ENCODE measurements at places on chromosomes 16 and 17.

GRCh38 chr16:149024-149660 lies 3.3 kb upstream of the HBZ start:
- no peak for DNase-seq

GRCh38 chr16:27611340-27611739 lies 61.4 kb downstream of the KATNIP start:
- no peak for DNase-seq

DNA sequence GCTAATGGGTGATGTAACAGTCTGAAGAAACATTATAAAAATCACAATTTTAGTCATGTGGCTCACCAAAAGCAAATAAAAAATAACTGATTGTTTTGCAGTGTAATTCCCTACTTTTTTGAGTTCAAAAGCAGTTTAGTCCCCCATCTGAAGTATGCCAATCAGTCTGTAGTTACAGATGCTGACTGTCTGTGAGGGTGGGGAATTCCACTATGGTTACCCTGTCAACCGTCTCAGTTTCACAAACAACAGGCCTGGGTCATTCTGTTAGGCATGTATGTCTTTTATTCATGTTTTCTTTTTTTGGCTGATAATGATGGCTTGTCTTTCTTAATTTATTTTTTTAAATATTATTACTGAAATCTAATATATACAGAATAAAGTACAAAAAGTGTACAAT lies 69.3 kb downstream of the STXBP4 start:
- no peak for DNase-seq

DNA sequence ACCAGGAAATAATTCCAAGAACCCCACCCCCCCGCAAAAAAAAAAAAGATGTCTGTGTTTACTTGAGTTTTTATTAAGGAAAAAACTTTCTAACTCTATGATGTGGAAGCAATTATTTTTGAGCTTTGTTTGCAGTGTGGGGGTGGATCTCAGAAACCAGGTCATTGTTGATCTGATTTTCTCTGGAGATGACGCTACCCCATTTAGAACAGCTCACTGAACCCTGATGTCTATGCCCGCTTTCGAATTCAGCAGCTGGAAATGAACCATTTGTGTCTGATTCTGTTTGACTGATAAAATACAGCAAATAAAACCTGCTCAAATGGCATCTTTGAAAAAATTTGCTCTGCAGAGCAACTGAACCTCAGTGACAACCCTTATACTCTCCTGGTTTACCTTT lies 368.6 kb downstream of the GRIN2A start:
- DNase-seq = no peak

- DNase-seq = no peak
Measured at GRCh38 chr16:6382924-6383459, 949.7 kb upstream of the RBFOX1 start.

DNA sequence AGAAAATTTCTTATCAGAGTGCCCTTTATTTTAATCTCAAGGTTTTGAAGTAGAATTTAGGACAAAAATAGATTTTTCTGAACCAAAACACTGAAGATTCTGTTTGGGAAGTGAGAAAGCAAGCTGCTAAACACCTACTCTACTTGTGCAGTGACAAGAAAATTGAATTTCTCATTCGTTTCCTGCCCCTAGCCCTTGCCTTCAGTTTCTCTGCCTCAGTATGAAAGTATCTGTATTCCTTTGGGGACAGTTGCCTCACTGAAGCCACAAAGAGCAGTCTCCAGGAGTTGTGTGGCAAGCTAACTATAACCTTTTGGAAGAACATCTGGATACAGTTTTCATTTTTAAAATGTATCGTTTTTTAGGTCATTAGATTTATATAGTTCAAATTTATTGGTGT lies 19.7 kb downstream of the MOSMO start:
- no peak for DNase-seq

DNA sequence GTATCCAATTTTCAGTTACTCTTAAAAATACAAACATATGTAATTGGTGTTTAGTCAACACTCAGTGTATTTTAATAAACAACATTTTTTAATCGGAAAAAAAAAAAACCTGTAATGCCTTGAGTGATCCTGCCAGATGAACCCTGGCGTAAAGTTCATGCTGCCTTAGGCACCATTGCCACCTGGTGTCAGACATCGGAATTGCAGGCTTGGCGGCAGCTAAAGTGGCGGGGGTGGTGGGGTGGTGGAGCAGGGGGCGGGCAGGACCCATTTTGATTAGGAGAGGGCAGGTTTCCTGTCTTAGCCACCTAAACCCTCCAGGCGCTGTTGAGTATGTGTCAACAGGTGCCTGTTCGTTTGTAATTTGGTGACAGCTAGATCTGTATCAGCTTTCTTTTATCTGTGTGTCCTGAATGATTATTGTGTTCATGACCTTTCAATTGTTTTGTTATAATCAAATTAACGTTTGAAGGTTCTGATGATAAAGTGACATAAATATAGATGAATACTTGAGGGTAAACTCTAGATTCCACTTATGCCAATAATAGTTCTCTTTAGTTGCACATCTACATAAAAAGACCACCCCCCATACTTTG lies 588.7 kb downstream of the CDH13 start:
- DNase-seq = peak; percentile 21

DNA sequence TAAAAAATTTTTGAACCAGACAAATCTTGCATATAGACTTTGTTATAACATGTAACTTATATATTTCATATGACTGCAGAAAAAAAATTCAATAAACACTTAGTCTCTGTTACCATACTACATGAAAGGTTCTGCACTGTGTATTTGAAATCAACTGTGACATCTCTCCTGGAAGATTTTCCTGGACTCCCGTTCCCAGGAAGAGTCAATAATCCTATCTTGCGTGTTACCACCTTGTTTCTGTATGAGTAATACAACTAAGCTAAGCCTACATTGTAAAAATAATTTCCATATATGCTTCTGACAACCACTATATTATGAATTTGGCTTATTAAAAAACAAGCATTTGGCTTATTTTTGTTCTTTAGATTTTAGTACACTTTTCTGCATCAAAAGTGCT lies 665.6 kb upstream of the SOX9 start:
- DNase-seq = no peak

DNA sequence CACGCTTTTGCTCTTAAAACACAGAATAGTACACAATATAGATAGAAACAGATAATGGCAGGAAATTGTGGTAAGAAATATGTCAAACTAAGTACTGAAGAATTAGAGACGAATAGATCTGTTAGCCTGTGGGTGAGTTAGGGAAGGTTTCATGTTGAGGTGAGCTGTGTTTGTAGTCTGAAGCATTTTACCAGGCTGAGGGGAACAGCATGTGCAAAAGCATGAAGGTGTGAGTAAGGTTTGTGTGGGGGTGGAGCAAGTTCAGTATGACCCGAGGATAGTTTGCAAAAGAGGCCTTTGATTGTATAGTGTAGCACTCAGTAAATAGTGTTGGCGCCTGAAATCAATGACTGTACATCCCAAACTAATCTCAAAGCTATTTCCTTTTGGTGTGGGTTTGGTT lies 13.8 kb downstream of the IGSF6 start:
- DNase-seq = peak; percentile 59

DNA sequence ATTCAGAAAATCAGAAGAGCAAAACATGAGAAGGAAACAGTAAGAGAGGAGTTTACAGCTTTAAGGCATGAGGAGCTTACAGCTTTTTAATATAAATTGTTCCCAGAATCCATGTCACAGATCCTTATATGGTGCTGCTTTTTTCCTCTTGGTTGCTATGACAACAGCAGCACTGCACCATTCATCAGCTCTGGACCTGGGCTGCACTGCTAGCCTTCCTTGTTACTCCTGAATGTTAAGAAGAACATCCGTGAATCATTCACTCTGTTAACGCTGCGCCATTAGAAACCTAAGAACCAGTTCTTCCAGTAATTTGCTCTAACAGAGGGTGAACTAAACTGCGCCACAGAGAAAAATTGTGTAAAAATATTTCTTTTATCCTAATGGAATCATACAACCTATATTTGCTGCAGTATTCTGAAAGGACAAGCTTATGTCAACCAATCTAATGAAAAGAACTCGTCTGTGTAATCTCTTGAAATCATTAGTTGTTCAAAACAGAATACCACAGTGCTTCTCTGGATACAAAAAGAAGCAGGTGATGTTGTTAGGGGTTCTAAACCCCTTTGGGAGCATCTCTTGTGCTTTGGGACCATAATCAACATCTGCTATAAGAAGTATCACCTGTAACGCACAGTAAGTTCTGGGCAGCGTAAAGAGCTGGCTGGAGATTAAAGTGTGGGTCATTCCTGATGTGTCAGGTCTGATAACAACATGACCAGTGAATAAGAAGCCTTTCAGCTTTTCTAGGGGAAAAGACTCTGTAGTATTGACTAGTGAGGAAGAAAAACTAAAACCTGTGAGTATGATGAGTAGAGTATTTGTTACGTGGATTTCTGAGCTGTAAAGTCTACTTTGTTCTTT lies 151.2 kb downstream of the TANC2 start:
- DNase-seq = peak; percentile 60

- peak; percentile 75 for DNase-seq
Measured at GRCh38 chr16:82954224-82954929, 327.6 kb downstream of the CDH13 start.

GRCh38 chr17:76912421-76913164 lies 44.4 kb downstream of the MGAT5B start:
- DNase-seq = no peak

DNA sequence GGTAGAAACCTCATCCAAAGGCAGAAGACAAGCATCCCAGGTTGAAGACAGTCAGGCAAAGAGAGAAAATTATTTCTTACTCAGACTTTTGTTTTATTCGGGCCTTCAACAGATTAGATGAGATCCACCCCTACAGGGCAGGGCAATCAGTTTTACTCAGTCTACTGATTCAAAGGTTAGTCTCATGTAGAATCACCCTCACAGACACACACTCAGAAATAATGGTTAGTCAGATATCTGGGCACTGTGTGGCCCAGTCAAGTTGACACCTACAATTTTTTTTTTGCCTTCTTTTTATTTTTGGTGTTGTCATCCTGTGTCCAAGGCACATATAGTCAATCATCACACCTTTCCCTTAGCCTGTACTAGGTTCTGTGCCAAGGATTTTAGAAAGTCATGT lies 729.8 kb downstream of the WWOX start:
- no peak for DNase-seq

- DNase-seq = no peak
Measured at GRCh38 chr17:22310717-22311686, 618.7 kb downstream of the KCNJ18 start.

DNA sequence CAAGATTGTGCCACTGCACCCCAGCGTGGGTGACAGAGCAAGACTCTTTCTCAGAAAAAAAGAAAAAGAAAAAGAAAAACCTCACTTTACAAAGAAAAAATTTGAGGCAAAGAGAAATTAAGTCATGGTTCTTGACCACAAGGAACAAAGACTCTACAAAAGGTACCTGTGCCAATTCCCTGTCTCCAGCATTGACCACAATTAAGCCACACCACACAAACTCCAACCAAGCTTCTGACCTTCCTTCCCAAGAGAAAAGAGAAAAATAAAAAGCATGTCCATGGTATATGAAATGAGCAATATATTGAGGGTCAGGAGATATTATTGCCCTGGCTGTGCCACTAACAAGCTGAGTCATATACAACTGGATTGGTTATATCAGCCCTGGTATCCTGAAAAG lies 146.3 kb upstream of the NOG start:
- no peak for DNase-seq

GRCh38 chr16:85156440-85156839 lies 44.2 kb upstream of the CIBAR2 start:
- no peak for DNase-seq

DNA sequence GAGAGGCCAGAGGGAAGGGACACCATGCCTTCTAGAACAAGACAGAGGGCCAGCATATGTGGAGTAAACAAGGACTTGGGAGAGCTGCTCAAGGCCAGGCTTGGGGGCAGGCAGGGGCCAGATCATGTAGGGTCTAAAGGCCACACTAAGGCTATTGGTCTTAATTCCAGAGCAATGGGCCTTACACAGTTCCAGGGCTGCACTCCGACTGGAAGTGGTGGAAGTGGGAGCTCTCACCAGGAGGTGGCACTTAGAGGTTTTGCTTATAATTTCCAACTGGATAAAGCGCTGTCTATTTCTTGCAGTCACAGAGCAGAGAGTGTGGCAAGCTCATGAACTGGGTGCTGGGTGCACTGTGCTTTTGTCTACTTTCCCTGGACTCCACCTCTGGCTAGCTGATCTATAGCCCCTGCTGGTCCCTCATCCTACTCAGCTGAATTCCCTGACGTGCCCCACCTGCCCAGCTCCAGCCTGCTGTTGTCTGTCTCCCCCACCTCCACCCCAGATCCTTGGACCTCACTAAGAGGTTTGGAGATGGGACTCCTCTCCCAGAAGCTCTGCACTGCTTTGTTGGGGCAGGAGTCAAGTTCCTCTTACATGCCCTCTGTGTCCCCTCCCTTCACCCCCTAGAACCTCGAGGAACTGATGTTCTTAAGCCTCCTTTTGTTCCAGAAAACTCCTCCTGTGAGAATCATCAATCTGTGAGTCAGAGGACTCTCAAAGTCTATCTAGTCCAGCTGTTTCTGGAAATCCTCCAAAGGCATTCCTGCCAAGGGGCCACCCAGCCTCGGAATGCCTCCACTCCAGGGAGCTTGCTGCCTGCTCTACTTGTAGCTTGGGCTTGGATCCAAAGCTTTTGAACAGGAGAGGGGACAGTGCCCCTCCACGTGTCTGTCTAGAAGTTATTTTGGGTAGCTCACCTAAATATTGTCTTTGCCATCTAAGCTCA lies 48.1 kb upstream of the KSR1 start:
- DNase-seq = peak; percentile 75

- no peak for DNase-seq
Measured at GRCh38 chr17:78510141-78511075, 66.8 kb downstream of the DNAH17 start.

- no peak for DNase-seq
Measured at GRCh38 chr17:44351464-44351863, 6.4 kb downstream of the GRN start.

DNA sequence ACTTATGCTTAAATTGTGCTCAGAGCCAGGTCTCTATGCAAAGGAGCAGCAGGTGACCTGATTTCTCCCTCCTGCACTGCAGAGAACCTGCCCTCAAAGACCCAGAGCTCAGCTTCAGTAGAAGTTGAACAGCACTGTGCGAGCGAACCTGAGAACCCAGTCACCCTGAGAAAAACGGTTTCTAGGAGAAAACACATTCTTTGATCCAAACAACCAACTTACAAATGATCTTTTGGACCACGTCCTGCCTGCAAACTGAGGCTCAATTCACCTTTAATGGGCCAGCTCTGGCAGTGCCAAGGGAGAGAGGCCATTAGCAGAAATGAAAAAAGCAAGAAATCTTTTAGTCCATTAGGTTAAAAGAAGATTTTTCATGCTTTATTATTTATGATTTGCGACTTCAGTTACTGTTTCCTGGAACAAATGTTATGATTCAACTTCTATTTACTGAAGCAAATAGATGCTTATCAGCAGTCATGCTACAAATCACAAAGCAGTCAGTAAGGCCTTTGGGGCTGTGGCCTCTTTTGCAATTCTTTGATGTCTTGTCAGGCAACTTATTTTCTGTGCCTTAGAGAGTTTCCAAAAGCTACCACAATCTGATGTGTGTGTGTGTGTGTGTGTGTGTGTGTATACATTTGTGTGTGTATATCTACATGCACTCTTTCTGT lies 65.7 kb upstream of the LRRC37A3 start:
- DNase-seq = peak; percentile 45

- DNase-seq = no peak
Measured at GRCh38 chr16:28011223-28011622, 52.3 kb downstream of the GSG1L start.

All from fibroblast of skin of abdomen (primary cell).